ENCODE measurements at places on chromosomes 4 and X. TPM values are rescaled to one million over a fixed set of nuclear protein-coding genes. Genes with fewer than 3 reads are reported as not detected.

Gene ALAS2
- 0.79 TPM for total RNA-seq

Gene SRPK3
- total RNA-seq: 1.1 TPM

Gene UGT2A1
- total RNA-seq: not detected

Gene SOWAHB
- 5.0 TPM for total RNA-seq

Gene FGF5
- 0.13 TPM for total RNA-seq

Gene GAGE12E
- total RNA-seq: not detected

Gene UGT8
- 42.2 TPM for total RNA-seq

Gene GRSF1
- total RNA-seq: 56.6 TPM

Gene CDX4
- total RNA-seq: not detected

Gene TMEM255A
- total RNA-seq: 1.2 TPM

Gene DTHD1
- 1.4 TPM for total RNA-seq

GRCh38 chrX:88982933-88983332 lies 235.9 kb downstream of the CPXCR1 start:
- DNase-seq: no peak

- peak; percentile 68 for DNase-seq
Measured at GRCh38 chrX:118807151-118808017, 16.2 kb upstream of the ZCCHC12 start.

DNA sequence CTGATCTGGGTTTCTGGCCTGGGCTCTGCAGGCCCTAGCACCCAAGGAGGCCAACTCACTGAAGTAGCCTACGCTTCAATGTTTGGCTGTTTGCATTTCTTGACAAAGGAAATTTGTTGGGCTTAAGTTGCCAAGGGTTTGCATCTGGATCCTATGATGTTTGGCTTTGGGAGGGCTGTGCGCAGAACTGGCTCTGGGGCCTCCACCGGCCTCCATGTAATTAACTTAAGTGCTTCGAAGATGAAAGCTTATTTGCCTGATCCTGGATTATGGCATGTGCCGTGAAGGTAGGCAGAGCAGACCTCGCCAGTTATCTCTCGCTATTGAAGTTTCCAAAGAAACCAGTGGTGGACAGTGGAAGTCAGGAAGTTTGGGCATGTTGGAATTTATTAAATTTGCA lies 124.3 kb upstream of the STX18 start:
- no peak for DNase-seq

DNA sequence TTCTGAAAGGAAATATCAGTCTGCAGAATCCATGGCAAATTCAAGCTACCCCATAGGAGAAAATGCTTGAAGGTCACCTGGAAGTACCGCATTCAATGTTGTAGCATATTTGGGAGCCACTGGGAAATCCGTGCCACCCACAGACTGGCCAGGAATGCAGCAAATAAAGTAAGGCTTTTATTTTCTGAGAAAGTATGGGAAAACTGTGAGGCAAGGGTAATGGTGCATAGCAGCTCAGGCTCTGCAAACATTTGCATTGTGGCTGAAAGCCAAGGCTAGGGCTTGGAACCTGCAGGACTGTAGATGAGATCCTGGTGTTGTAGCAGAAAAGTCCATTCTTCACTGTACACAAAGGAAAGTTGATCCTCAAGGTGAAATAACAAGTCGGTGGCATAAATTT lies 450.9 kb upstream of the NR3C2 start:
- peak; percentile 73 for DNase-seq

DNA sequence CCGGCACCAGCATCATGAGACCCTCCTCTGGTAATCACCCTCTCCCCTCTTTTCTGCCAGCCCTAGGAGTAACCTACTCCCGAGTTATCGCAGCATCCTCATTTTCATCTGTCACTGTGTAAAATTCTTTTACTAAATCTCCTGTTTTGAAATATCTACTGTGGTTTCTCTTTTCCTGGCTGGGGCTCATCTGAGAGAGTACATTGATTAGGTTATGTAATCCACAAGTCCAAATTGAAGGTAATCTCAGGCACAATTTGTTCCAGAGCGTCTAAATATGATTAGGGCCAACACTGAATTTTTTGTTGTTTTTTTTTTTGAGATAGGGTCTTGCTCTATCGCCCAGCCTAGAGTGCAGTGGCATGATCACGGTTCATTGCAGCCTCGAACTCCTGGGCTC lies 142.4 kb downstream of the SMIM20 start:
- no peak for DNase-seq

DNA sequence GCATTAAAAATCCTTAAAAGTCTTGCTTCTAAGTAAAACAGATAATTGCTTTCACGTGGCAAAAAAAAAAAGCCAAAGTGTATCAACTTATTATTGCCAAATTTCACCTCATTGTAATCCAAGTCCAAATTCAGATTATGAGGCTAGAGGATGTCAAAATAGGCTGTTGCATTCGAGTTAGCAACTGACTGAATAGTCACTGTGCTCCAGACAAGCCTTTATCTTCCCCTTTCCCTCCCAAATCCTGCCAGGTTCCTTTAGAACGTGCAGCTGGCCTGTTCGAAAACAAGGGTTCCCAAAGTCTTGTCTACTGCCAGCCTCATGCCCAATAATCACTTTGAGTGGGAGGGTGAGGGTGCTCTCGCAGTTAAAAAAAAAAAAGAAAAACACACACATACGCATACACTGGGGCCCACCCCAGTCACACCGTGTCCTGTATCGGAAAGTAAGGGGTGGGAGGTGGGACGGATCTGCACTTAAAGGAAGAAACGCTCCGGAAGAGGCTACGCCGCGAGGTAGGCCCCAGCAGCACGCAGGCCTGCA lies 603 bp downstream of the MAD2L1 start:
- no peak for DNase-seq

- no peak for DNase-seq
Measured at GRCh38 chr4:87310691-87311335, 11.9 kb downstream of the HSD17B13 start.

GRCh38 chr4:26484032-26484515 lies 6.2 kb downstream of the CCKAR start:
- peak; percentile 83 for DNase-seq

GRCh38 chr4:1183985-1184773 lies 11.8 kb upstream of the SPON2 start:
- DNase-seq: no peak

DNA sequence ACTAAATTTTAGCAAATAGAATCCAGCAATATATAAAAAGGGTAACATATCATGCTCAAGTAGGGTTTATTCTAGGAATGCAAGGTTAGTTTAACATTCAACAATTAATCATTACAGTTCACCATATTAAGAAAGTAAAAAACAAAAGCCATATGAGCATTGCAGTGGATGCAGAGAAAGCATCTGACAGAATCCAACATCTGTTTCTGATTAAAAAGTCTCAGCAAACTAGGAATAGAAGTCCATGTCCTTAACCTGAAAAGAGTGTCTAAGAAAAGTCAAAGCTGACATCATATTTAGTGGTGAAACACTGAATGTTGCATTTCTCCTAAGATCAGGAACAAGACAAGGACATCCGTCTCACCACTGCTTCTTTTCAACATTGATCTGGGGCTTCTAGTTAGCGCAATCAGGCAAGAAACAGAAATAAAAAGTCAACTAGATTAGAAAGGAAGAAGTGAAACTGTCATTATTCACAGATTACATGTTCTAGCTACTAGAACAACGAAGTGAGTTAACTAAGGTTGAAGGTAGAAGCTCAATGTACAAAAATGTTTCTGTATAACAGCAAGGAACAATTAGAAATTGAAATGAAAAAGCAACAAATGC lies 49.3 kb downstream of the MRPL1 start:
- DNase-seq: no peak

- DNase-seq: peak; percentile 93
Measured at GRCh38 chr4:186726426-186727168, 2.9 kb upstream of the FAT1 start.

GRCh38 chr4:146855761-146856160 lies 89.9 kb downstream of the TTC29 start:
- DNase-seq: no peak

- no peak for DNase-seq
Measured at GRCh38 chr4:147617841-147618691, 869 bp downstream of the TMEM184C start.

DNA sequence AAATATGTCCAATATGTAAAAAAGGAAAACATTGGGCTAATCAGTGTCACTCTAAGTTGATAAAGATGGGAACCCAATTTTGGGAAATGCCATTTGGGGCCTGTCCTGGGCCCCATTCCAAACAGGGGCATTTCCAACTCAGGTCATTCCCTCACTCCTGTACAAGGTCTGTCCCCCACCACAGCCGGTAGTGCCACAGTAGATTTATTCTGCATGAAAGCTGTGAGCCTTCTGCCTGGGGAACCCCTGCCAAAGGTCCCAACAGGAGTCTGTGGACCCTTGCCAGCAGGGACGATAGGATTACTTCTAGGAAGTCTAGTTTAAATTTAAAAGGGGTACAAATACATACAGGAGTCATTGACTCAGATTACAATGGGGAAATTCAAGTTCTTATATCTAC lies 317.6 kb upstream of the GNPDA2 start:
- DNase-seq: no peak

- DNase-seq: no peak
Measured at GRCh38 chrX:112536544-112536943, 143.2 kb downstream of the LHFPL1 start.

- DNase-seq: no peak
Measured at GRCh38 chr4:99927566-99927965, 18.9 kb downstream of the DNAJB14 start.

DNA sequence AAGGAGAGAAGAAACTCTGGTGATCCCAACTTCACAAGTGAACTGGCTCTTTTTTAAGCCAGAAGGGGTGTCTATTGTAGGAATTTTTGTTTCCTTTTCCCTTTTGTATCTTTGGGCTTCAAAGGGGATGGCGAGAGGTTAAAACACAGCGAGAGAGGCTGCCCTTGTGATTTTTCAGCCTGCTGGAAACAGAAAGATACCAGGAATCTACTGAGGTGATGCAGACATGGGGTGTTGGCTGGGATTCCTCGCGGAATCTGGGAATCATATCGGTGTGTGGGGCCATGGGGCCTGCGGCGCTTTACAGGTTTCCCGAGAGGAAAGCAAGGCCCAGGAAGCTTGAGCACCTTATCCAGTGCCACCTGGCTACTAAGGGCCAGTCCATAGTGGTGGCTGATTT lies 99.4 kb upstream of the STX18 start:
- no peak for DNase-seq

- DNase-seq: no peak
Measured at GRCh38 chrX:48789366-48790220, 3.2 kb downstream of the GATA1 start.

All from kidney (tissue), 22 donors.